RWPE2 (cell line): ENCODE measurements at places on chromosomes 3 and 15.

GRCh38 chr3:71371282-71371681 is 212.2 kb downstream of the FOXP1 start:
- no peak for DNase-seq

GRCh38 chr3:159850481-159850880 is 138.2 kb upstream of the IL12A start:
- DNase-seq, result no peak

GRCh38 chr3:50652709-50653108 is 22.0 kb upstream of the DOCK3 start:
- DNase-seq, result no peak

GRCh38 chr15:90594301-90594738 is 64.6 kb downstream of the CRTC3 start:
- DNase-seq, result peak; percentile 83

- no peak for DNase-seq
These were observed 16.2 kb downstream of the THAP10 start for GRCh38 chr15:70876011-70876410.

DNA sequence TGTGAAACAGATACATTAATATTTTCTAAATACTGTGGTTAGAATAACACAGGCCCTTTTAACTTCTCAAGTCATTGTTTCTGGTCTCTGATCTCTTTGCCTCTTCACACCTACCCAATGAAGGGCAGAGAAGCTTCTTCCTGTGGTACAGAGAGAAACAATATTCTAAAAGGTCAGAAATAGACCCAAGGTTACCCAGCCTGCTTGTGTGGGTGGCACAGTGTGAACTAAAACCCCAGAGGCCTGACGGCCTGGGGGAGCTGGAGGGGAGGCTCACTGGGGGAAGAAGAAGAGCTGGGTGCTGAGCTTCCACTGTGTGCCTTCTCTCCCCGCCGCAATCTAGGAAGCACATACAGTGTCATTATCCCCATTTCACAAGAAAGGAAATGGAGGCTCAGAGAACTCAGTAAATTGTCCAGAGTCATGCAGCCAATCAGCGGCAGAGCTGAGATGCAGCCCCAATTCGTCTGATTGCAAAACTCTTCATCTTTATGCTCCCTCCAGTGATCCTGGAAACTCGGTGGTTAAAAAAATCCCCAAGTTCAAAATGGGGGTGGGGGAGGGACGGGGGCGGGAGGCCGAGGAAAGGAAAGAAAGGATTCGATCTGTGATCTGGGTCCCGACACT is 64.1 kb upstream of the HEG1 start:
- DNase-seq, result no peak

DNA sequence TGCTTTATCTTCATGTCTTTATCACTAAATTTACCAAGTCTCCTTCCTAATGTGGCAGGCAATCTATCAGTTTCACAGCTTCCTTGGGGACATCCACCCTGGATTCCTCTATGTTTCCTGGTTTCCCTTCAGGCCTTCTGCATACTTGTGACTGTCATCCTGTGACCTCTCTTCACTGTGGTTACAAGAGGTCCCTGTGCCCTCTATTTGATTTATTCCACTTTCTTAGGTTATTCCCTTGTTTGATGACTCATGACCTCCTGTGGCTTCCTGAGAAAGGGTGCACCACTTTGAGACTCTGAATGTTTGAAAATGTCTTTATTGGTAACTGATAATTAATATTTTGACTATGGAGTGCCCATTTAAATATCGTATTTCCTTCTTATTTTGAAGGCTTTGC is 60.5 kb upstream of the KY start:
- DNase-seq, result no peak

DNA sequence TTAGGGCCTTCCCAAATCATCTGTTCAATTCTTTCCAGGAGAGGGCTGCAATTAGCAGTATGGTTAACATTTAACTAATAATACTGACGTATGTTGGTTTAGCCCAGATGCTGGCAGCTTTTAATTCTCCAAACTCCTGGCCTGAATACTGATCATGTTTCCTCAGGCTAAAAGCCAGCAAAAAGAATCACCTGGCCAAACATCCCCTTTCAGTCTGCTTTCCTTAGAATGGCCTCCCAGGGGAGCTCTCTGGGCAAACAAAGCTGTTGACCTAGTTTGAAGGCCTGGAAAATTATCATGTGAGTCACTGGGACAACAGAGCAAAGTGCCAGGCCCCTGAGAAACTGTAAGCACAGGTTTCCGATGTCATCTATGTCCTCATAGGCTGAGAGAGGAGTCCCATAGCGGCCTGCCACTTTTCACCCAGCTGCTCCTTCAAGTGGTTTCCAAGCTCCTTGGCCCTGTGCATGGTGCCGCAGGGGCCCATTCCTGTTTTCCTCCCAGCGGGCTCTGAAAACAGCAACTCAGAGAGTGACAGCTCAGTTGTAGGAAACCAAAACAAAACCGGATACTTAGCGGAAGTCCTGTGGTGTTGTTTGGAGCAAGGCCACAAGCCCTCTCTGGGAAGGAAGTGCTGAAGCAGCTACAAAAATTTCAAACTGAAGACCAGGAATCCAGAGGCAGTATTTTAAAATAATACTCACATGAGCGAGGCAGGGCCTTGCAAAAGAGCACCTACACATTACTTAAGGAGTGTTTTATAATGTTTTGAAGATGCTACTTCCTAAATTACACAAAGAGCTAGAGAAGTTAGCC is 36.5 kb upstream of the RAB11A start:
- peak; percentile 73 for DNase-seq

GRCh38 chr3:127153506-127153815 is 39.5 kb upstream of the PRR23E start:
- no peak for DNase-seq

DNA sequence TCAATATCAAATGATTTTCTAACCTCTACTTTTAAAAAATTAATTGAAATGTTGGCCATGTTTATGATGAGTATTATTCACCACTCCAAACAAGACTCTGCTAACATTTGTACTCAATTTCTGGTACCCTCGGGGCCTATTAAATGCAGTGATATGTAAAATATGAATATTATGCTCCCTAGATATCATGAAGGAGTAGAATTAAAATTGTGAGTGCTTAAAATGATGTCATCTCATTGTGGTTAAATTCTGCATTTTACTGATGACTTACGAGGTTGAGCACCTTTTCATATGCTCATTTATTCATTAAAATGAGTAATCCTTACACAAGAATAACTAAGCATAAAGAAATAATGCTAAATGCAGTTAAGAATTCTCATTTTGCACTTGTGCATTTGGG is 159.9 kb downstream of the OCA2 start:
- DNase-seq, result no peak

- DNase-seq, result no peak
These were observed 20.2 kb downstream of the CLDN11 start for GRCh38 chr3:170438836-170439235.

- DNase-seq, result no peak
These were observed 44.8 kb downstream of the POLR2M start for GRCh38 chr15:57751177-57751800.

DNA sequence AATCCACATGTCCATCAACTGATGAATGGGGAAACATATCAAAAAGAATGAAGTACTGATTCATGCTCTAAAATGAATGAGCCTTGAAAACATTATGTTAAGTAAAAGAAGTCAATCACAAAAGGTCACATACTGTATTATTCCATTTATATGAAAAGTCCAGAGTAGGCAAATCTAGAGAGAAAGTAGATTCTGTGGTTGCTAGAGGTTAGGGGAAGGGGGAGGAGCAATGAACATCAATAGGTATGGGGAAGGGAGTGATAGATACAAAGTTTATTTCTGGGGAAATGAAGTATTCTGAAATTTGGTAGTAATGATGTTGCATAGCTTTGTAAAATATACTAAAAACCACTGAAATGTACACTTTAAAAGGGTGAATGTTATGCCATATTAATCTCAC is 14.5 kb downstream of the SERP1 start:
- no peak for DNase-seq

DNA sequence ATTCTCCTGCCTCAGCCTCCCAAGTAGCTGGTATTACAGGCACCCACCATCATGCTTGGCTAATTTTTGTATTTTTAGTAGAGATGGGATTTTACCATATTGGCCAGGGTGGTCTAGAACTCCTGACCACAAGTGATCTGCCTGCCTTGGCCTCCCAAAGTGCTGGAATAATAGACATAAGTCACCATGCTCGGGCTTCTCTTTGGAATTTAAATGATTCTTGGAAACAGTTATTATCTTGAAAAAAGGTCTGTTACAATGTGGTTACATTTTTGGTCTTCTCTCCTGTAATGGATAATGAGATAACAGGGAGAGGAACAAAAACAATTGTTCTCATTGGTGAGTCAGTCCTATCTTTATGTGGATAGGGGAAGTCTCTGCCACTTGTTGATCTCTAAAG is 59.8 kb upstream of the AADACL2 start:
- DNase-seq, result no peak

- DNase-seq, result no peak
These were observed 11.0 kb downstream of the MRAS start for GRCh38 chr3:138359148-138359918.

- DNase-seq, result no peak
These were observed at the start of gene HCN4 for GRCh38 chr15:73368301-73369136. HCN4 (minus strand) TSS chr15:73368958; CDS start chr15:73368270, 688 bp downstream.

- DNase-seq, result no peak
These were observed 135.8 kb downstream of the GREM1 start for GRCh38 chr15:32853592-32853991.

- DNase-seq, result no peak
These were observed 40.3 kb downstream of the THBS1 start for GRCh38 chr15:39621210-39621609.

DNA sequence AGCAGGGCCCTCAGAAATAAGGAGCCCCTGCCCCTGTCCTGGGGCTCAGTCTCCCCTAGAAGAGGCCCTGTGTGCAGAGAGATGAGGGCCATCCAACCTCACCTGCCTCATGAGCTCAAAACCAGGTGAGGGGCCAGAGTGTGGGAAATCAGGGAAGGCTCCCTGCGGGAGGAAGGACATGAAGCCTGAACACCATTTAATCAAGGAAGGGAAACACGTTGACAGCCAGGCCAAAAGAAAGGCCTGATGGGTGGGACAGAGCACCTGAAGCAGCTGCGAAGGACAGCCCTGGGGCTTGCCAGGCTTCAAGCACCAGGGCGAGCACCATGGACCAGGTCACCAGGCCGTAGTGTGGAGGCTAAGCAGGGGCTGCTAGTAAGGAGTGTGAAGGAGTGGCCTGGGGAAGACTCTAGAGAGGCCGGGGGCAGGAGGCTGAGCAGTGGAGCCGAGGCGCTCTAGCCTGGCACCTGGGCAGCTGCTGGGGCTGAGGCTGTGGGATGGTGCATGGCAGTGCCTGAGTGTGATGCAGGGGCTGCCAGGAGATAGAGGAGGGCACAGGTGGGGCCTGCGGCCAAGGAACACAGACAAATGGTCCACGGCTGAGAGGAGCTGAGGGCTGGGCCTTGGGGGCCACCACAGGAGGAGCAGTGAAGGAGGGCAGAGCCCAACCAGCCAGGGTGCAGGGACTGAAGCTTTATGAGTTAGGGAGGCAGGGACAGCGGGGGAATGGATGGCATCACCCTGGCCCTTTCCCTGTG is 16.1 kb downstream of the ACAA1 start:
- DNase-seq, result peak; percentile 30

GRCh38 chr3:127162947-127163645 is 29.8 kb upstream of the PRR23E start:
- no peak for DNase-seq

DNA sequence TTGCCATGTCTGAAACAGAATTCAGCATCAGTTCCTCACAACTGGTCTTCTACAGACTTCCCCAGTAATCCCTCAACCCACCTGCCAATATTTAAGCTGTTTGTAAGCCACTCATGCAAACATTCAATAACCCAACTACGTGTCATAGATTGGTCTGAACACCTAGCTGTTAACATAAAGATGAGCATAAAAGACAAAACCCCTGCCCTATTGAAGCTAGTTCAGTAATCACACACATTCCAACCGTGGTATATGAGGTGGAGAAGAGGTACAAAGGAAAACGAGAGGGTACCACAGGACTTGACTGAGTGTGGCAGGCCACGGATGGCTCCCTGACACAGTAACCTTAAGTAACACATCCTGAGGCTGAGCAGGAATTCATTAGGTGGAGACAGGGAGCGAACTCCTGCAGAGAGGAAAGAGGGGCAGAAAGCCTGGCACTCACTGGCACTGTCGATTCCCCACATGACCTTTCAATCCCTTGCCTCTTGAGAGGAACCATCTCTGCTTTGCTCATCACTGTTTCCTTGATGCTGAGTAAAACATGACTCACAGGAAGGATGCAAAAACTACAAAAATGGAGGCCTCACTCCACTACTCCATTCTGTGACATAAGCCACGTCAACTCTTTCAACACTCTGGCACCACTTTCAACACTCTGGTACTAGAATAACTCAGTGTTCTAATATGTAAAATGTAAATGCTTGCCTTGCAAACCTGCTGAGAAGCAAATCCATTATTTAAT is 31.3 kb downstream of the RPN1 start:
- DNase-seq, result no peak

DNA sequence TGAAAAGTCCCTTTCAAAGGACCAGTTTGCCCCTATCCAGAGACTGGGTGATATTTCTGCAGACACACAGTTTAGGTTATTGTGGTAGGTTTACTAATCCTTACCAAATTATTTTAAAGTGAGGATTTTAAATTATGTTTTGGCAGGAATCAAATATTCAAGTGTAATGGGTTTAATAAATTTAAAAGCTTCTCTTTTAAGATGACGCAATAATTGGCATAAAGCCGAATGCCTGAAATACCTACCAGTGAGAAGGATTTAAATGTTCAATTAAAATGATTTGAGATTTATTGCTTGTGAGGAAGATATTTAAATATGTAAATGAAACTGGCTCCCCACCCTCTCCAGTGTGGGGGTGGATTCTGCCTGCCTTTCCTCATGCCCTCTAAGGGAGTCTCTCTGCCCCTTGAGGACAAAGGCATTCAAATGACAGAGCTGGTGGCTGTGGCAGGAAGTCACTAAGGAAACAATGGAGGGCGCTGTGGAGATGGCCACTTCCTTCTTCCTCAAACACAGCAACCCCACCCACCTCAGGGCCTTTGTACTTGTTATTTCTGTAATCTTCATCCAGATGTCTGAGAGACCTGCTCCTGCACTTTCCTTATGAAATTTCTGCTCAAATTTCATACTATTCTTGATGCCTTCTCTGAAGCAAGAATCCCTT is 131.7 kb downstream of the TNIK start:
- no peak for DNase-seq

GRCh38 chr15:89002281-89002761 is 85.9 kb upstream of the ABHD2 start:
- no peak for DNase-seq

- no peak for DNase-seq
These were observed 25.9 kb downstream of the GPR160 start for GRCh38 chr3:170063691-170064090.

- no peak for DNase-seq
These were observed 388.5 kb downstream of the MAGI1 start for GRCh38 chr3:65650247-65650646.
